AML-193 (cell line): ENCODE measurements at places on chromosomes 5 and 9.

GRCh38 chr9:61666849-61667371 is 477.1 kb downstream of the SPATA31A7 start:
- no peak for DNase-seq

- DNase-seq, result no peak
Measured at GRCh38 chr9:25121811-25122210, 556.4 kb downstream of the TUSC1 start.

DNA sequence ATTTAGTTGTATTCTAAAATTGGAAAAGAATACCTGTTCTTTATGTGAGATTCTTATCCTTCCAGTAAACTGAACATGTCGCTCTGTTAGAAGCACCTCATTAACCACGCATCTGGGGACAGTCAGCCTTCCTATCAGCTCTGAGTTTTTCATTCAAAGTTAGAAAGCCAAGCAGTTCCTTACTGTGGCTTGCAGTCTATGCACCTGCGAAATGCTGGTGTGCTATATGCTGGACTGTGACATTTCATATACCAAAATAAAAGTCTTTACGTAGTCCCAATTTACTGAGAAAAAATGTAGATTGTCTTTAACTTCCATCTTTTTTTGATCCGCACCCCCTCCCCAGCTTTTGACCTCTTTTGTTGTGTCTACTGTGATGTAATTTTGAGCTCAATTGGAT is 4.3 kb downstream of the ANP32B start:
- no peak for DNase-seq

- peak; percentile 83 for DNase-seq
Measured at GRCh38 chr9:113580041-113580953, 116.8 kb downstream of the RGS3 start.

DNA sequence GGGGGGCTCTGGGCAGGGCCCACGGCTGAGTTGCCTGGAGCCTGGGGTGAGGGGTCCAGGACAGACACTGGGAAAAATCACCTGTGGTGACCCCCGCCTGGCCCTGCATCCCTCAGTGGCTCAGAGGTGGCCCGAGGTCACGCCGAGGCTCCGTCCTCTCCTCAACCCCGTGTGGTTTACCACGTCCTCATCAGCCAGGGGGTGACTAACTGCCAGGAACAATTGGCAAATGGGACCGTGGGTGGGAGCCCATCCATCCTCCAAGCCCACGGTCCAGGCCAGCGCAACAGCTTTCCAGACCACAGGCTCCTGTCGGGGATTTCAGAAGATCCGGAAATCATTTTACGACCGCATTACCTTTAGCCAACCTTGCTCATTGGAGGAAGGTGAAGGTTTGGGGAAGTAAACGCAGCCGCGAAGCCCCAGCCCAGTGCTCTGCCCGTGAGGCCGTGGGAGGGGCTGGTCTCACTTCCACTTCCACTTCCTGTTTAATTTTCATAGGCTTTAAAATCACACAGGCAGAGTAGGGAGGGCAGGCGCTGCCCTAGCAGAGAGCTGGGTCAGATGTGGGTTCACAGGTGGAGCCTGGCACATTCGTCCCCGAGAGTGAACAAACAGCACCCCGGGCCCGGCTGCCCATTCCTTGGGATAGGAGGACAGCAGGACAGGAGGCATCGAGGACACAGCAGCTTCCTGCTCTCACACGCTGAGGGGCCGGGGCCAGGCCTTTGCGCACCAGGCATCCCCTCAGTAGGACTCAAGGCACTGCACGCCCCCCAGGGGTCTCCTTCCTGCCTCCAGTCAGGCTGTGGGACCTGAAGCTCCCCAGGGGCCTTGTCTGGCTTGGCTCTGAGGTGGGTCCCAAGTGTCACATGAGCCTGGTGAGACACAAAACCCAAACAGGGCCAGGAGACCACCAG is 19.8 kb upstream of the SLC9A3 start:
- peak; percentile 89 for DNase-seq

GRCh38 chr5:124783794-124784193 is 37.4 kb upstream of the ZNF608 start:
- DNase-seq, result no peak

- DNase-seq, result no peak
Measured at GRCh38 chr9:135910757-135911156, 3.4 kb upstream of the CAMSAP1 start.

GRCh38 chr9:137488327-137488653 is 29.2 kb upstream of the NSMF start:
- DNase-seq, result no peak

- no peak for DNase-seq
Measured at GRCh38 chr5:80619086-80619485, 35.4 kb upstream of the MSH3 start.

- no peak for DNase-seq
Measured at GRCh38 chr5:22650511-22650910, 202.6 kb downstream of the CDH12 start.

- DNase-seq, result no peak
Measured at GRCh38 chr5:142753116-142753631, 17.0 kb upstream of the ARHGAP26 start.

DNA sequence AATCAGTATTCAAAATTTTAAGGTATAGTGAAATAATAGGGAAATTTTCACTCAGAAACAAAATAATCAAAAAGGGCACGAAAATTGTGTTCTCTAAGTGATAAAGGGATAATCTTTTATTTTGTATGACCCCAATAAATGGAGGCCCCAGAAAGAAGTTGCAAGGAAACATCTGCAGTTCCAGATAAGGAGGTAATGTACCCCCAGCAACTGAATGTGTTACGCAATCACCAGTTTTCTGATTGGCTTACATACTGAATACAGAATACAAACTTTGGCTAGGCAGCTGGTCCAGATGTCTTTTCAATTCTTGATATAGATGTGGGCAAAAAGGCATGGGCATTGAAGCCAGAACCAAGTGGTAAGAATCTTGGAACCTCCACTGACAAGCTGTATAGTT is 1.7 kb upstream of the TOPORS start:
- DNase-seq, result no peak

GRCh38 chr5:145015146-145015545 is 820.0 kb downstream of the PRELID2 start:
- no peak for DNase-seq

DNA sequence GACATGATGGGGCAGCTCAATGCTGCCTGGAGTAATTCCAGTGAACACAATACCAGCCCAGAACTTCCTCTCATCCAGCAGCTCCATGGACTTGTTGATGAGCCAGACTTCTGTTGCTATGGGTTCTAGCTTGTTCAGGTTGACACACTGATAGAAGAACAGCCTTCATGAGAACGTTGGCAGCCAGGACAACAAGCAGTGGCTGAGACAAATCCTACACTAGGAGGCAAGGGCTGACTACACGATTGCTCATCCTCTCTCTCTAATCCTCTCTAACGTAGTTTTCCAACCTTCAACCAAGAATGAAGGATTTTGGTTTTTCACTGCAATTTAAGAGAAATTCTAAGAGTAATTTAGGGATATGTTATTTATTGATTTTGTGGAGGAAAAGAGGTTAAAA is 67.8 kb downstream of the NIPSNAP3B start:
- DNase-seq, result no peak

DNA sequence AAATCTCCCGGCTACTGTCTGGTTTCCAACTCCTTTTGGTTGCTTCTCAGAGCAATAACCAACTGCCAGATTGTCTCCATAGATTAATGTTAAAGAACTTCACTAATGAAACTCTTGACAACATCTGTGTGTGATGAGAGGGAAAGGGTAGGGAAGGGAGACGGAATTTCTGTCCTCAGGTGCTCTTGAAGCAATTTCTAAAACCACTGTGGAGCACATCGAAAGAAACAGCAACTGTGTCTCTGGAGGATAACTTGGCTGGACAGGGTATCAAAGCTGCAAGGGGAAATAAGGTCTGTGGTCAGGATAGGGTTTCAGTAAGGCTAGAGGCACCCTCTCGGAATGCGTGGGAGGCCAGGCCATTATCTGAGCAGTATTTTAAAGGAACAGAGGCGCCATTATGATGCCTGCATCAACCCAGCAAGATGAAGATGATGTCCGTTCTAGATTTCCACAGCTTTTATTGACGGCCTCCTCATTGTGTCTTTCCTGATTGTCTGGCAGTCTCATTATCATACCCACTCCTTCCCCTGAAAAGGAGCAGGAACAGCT is 76.6 kb downstream of the RORB start:
- no peak for DNase-seq

DNA sequence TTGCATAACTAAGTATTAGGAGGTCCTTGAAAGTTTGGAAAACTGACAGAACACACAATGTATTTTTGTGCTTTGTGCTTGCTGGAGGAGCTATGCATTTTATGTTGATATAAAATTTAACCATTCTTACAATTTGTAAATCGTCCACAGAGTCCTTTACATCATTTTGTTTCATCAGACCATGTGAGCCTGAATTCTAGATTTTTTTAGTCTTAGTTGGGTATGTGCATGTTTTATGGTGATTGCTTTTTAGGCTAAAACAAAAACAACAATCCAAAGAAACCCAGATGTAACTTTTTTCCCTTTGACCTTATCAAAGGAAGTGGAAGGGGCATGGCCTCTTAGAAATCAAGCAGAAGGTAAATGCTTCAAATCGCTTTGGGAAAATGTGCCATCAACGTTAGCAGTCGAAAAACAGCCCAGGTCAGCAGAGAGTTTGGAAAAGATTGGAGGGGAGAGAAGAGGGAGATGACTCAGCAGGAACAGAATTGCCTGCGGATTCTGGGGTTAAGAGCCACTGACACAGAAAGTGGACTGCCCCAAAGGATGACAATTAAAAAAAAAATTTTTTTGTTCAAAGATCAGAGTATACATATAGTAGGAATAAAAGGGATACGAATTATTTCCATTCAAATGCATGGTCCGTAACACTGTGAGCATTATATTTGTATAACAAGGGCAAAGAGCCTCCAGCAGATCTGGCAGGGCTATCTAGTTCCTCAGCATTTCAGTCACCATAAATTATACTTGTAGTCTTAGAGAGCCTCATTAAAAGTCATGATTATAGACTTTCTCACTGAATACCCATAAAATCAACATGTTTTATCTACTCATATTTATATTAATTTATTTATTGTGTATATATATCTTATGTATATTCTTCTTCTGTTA is 253.5 kb upstream of the HAPLN1 start:
- no peak for DNase-seq

GRCh38 chr9:113963017-113963620 is 87.0 kb downstream of the ZNF618 start:
- peak; percentile 21 for DNase-seq

DNA sequence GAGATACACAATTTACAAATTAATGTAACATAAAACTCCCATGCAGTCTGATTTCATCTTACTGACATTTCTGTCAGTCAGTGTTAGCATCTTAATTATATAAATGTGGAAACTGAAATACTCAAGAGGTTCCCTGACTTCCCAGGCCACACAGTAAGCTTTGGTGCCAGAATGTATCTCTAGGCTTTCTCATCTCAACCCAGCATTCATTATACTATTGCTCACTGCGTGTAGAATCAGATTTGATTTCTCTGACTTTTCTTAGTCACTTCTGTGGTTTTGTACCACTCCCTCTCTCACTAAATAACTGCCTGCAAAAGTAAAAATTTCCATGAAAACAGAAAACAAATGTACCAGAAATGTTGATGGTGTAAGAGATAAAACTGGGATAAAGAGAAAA is 31.7 kb upstream of the CDKN2B start:
- DNase-seq, result no peak

DNA sequence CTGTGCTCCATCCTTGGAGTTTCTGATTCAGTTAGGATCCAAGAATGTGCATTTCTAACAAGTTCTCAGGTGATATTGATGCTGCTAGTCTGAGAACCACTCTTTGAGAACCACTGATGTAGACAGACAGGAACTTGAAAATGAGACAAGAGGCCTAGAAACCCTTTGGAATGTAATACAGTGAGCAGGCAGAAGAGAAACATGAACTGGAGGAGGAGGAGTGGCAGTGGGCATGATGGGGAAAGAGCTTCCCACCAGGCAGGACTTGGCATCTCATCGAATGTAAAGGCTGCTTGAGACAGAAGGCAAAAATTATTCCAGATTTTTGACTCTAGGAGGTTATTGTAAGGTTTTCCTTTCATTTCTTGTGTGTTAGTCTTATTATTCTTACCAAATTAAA is 295.8 kb upstream of the SGCD start:
- no peak for DNase-seq

DNA sequence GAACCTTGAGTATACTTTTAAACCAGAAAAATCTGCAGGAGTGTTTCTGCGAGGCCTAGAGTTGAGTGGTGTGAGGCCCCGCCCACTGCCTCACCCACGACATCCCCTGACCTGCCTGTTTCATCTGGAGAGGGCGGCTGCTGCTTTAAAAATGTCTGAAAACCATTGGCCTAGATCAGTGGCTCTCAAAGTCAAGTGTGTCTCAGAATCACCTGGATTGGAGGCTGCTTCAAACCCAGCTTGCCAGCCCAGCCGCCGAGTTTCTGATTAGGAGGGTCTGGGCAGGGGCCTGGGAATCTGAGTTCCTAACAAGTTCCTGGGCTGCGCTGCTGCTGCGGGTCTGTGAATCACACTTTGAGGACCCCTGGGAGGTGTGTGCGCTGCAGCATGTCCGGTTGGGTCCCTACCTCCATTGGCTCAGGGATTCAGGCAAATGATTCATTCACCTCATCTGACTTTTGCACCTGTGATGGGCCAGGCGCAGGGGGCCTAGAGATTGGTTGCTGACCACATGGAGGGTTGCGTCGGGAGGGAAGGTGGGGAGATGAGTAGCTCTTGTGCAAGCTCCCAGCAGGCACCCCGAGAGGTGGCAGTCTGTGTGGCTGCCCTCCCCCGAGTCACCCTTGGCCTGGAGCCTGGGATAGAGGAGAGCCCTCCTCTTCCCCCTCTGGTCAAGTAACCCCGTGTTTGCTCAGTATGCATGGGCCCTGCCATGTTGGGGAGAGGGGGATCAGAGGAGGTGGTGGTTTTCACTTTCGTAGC is 27.6 kb upstream of the HMCN2 start:
- no peak for DNase-seq

DNA sequence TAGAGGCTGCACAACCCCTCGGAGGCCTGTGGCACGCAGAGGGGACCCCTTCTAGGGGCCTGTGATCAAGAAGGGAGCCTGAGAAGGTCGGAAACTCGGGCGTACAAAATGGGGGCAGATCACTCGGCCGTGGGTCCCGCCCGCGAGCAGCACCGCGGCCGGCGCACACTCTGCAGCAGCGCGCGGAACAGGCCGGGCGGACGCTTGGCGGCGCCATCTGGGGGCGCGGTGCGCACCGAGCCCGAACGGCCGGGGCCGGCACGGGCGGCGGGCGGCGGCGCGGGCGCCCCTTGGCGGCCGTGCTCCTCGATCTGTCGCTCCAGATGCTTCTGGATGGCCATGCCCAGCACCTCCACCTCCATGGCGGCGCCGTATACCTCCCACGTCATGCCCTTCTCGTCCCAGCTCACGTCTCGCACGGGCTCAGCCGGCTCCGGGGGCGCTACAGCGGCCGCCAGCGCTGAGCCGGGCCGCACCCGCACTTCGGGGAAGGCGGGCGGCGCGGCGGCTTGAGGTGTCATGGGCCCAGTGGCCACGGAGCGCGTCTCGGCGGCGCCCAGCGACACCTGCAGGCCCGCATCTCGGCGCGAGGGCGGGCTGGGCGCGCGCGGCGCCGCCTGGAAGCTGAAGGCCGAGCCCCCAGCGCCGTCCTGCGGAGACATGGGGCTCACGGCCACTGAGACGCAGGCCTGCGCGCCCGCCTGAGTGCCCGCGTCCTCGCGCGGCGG is 13.1 kb downstream of the GPRIN1 start:
- DNase-seq, result no peak
